Activated CD4-positive, alpha-beta T cell treated with anti-CD3 and anti-CD28 coated beads, Interleukin-2, amount 10 ng/mL, durations not matched to agents 7 days and 5 days (primary cell): ENCODE measurements at places on chromosomes 3 and 15. TPM values are rescaled to one million over a fixed set of nuclear protein-coding genes. Genes with fewer than 3 reads are reported as not detected.

The COL8A1 gene
- total RNA-seq, result 0.07 TPM

The CATSPER2 gene
- 1.4 TPM for total RNA-seq

The ALPK3 gene
- 0.27 TPM for total RNA-seq

The ARHGAP11A gene
- total RNA-seq, result 148 TPM

The CCDC191 gene
- 2.9 TPM for total RNA-seq

The C2CD4A gene
- total RNA-seq, result not detected

The MITF gene
- total RNA-seq, result not detected

The VEPH1 gene
- total RNA-seq, result not detected

The SH2D7 gene
- not detected for total RNA-seq

The ZIC1 gene
- not detected for total RNA-seq

The PLAAT1 gene
- not detected for total RNA-seq

The GRM2 gene
- 2.4 TPM for total RNA-seq

The THRB gene
- total RNA-seq, result not detected

The HLTF gene
- 18.7 TPM for total RNA-seq

The FAM131A gene
- total RNA-seq, result 4.4 TPM

The GANC gene
- total RNA-seq, result 32.1 TPM

The DNAH12 gene
- total RNA-seq, result 0.06 TPM

The LMOD3 gene
- not detected for total RNA-seq

The ADCY5 gene
- total RNA-seq, result not detected

The EPHB1 gene
- total RNA-seq, result 1.2 TPM

The GNB4 gene
- 7.4 TPM for total RNA-seq

The CFAP44 gene
- total RNA-seq, result 10.3 TPM

The CPNE9 gene
- total RNA-seq, result 0.25 TPM

The CFAP161 gene
- total RNA-seq, result not detected

The SLC28A2 gene
- total RNA-seq, result not detected

The COL6A5 gene
- not detected for total RNA-seq

The KPNA1 gene
- total RNA-seq, result 48.8 TPM

The C3orf49 gene
- total RNA-seq, result not detected

The CACNA2D2 gene
- total RNA-seq, result 0.60 TPM
